Gastrocnemius medialis (tissue), 4 donors: ENCODE measurements at places on chromosomes 2 and 18. TPM values are rescaled to one million over a fixed set of nuclear protein-coding genes. Genes with fewer than 3 reads are reported as not detected.
A peak's percentile ranks its signal among the peaks of the same experiment; 100 is the strongest.

- H3K27ac ChIP-seq: no peak overlapping the region
- no peak for DNase-seq
- no peaks in the 10 kb centered on the region for H3K4me1 ChIP-seq
- H3K4me3 ChIP-seq: no peak overlapping the region
- no peaks in the 10 kb centered on the region for H3K27me3 ChIP-seq
Measured at GRCh38 chr18:76791642-76792041, 30.7 kb upstream of the ZNF236 start.

- H3K27ac ChIP-seq: peak overlapping the region; percentile 55
- no peaks in the 10 kb centered on the region for H3K36me3 ChIP-seq
- peaks cover 9% of the 10 kb centered on the region for H3K4me1 ChIP-seq
- H3K27me3 ChIP-seq: no peaks in the 10 kb centered on the region
- no peak for DNase-seq
Measured at GRCh38 chr2:224983712-224984554, 58.3 kb downstream of the DOCK10 start.

The TTC39C gene
- total RNA-seq: 1.8 TPM

The IL1B gene
- not detected for total RNA-seq

The BUB1 gene
- total RNA-seq: not detected

- no peak overlapping the region for H3K27ac ChIP-seq
- no peaks in the 10 kb centered on the region for H3K27me3 ChIP-seq
- no peak overlapping the region for H3K4me3 ChIP-seq
- no peak for DNase-seq
Measured at GRCh38 chr2:209757163-209757562, 14.5 kb upstream of the UNC80 start.

GRCh38 chr2:237569896-237570295 is 3.5 kb downstream of the PRLH start:
- no peaks in the 10 kb centered on the region for H3K27me3 ChIP-seq
- no peaks in the 10 kb centered on the region for H3K36me3 ChIP-seq
- peaks cover 13% of the 10 kb centered on the region for H3K4me1 ChIP-seq
- DNase-seq: no peak
- H3K4me3 ChIP-seq: no peak overlapping the region

- H3K36me3 ChIP-seq: no peaks in the 10 kb centered on the region
- no peaks in the 10 kb centered on the region for H3K27me3 ChIP-seq
- H3K4me3 ChIP-seq: no peak overlapping the region
- peaks cover 10% of the 10 kb centered on the region for H3K4me1 ChIP-seq
- H3K27ac ChIP-seq: no peak overlapping the region
- no peak for DNase-seq
Measured at GRCh38 chr2:96669539-96670215, 27.1 kb downstream of the FER1L5 start.

The ANKRD53 gene
- not detected for total RNA-seq

- no peak overlapping the region for H3K4me3 ChIP-seq
- H3K27me3 ChIP-seq: no peaks in the 10 kb centered on the region
- no peaks in the 10 kb centered on the region for H3K36me3 ChIP-seq
- peak; percentile 19 for DNase-seq
- no peaks in the 10 kb centered on the region for H3K4me1 ChIP-seq
- no peak overlapping the region for H3K27ac ChIP-seq
Measured at GRCh38 chr18:59957957-59958356, 58.2 kb downstream of the PMAIP1 start.

DNA sequence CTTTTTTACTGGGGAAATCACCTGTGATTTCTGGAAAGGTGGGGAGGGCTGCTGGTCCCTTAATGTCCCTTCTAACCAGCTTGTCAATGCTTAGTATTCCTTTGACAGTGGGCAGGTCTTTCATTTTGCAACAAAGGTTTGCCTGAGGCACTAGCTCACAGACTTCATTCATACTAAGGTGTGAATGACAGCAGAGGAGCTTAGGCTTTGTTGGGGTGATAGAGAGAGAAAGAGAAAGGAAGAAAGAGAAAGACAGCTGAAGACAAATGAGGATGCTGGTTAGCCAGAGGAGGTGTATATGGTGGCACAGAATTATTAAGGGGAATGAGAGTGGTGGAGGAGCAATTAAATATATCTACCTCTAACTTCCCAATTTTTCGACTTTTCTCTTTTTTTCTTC is 28.9 kb upstream of the GTF2A1L start:
- no peaks in the 10 kb centered on the region for H3K4me1 ChIP-seq
- H3K4me3 ChIP-seq: no peak overlapping the region
- H3K27ac ChIP-seq: no peak overlapping the region
- no peaks in the 10 kb centered on the region for H3K27me3 ChIP-seq
- no peak for DNase-seq

- DNase-seq: peak; percentile 63
- peak overlapping the region; percentile 57 for H3K27ac ChIP-seq
- no peaks in the 10 kb centered on the region for H3K27me3 ChIP-seq
- no peak overlapping the region for H3K4me3 ChIP-seq
- no peaks in the 10 kb centered on the region for H3K36me3 ChIP-seq
- peaks cover 13% of the 10 kb centered on the region for H3K4me1 ChIP-seq
Measured at GRCh38 chr2:42342061-42342794, 18.8 kb downstream of the COX7A2L start.

- no peaks in the 10 kb centered on the region for H3K36me3 ChIP-seq
- no peak overlapping the region for H3K4me3 ChIP-seq
- DNase-seq: no peak
- H3K27ac ChIP-seq: no peak overlapping the region
Measured at GRCh38 chr2:160498137-160498536, 4.5 kb upstream of the RBMS1 start.

- H3K4me3 ChIP-seq: peak overlapping the region; percentile 10
- DNase-seq: no peak
- no peak overlapping the region for H3K27ac ChIP-seq
- H3K4me1 ChIP-seq: no peaks in the 10 kb centered on the region
- no peaks in the 10 kb centered on the region for H3K27me3 ChIP-seq
Measured at GRCh38 chr2:182522972-182523473, 96.2 kb upstream of the PDE1A start.

The MARCHF4 gene
- total RNA-seq: not detected

The TDRD15 gene
- total RNA-seq: 0.68 TPM

- H3K36me3 ChIP-seq: no peaks in the 10 kb centered on the region
- H3K4me1 ChIP-seq: no peaks in the 10 kb centered on the region
- no peak overlapping the region for H3K4me3 ChIP-seq
- no peaks in the 10 kb centered on the region for H3K27me3 ChIP-seq
- DNase-seq: no peak
Measured at GRCh38 chr18:22332590-22332989, 85.1 kb downstream of the CTAGE1 start.

The CTLA4 gene
- total RNA-seq: not detected

The PARD6G gene
- 0.56 TPM for total RNA-seq

The NEU2 gene
- not detected for total RNA-seq

The CBLN2 gene
- total RNA-seq: not detected

DNA sequence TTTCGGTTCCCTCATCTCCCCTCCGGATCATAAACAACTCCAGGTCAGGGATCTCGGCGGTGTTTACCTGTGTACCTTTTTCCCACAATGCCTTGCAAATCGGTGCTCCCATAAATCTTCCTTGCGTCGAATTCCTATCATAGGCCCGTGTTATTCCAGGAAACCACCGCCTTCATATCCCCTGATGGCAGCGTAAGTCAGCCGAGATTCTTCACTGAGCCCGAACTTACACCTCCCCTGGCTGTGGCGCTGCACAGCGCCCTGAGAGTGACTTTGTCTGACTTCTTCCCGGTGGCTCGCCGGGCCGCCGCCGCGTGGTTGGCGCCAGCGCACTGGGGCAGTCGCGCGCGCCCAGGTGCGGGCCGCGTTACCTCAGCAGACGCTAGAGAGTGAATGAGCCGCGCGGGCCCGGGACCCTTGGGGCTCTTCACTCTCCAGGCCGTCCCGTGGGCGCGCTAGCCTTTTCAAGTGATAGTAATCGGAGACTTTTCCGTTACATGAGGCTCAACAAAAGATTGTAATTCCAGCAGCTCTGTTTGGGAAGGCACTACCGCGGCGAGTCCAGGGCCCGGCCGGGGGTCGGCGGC is 101.6 kb downstream of the SPTBN1 start:
- H3K4me1 ChIP-seq: peaks cover 41% of the 10 kb centered on the region
- H3K36me3 ChIP-seq: no peaks in the 10 kb centered on the region
- no peaks in the 10 kb centered on the region for H3K27me3 ChIP-seq
- peak overlapping the region; percentile 81 for H3K27ac ChIP-seq
- no peak for DNase-seq

DNA sequence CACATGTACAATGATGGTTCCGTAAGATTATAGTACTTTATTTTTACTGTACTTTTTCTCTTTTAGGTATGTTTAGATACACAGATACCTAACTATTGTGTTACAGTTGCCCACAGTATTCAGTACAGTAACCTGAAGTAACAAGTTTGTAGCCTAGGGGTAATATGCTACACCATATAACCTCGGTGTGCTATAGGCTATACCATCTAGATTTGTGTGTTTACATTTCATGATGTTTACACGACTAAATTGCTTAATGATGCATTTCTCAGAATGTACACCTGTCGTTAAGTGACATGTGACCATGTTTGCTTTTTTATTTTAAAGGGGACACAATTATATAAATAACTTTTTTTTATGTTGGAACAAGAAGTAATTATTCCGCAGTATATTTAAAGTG is 34.5 kb downstream of the PIK3C3 start:
- no peak overlapping the region for H3K27ac ChIP-seq
- H3K27me3 ChIP-seq: no peaks in the 10 kb centered on the region
- no peak for DNase-seq
- H3K4me1 ChIP-seq: no peaks in the 10 kb centered on the region

DNA sequence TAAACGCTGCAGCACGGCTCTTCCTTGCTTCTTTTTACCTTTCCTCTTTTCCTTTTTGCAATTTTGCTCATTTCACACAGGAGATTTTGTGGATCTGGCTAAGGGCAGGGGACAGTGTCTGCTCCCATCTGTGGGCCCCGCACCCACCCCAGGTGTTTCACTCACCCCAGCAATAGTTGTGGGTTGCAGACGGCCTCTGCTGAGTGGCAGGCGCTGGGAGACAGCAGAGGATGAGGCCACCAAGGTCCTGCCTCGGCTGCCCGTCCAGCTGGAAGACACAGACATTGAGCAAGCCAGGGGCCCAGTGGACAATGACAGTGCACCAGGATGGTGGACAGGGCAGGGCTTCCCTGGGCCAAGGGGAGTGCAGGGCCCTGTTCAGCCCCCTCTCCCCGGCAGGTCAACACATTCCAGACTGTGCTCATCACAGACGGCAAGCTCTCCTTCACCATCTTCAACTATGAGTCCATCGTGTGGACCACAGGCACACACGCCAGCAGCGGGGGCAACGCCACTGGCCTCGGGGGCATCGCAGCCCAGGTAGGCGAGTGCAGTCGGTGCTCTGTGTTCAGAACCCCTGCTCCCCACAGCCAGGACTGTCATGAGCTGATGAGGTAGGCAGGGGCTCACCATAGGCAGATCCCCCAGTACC is 35.0 kb downstream of the SNED1 start:
- no peak overlapping the region for H3K27ac ChIP-seq
- H3K4me1 ChIP-seq: no peaks in the 10 kb centered on the region
- no peaks in the 10 kb centered on the region for H3K36me3 ChIP-seq
- no peak for DNase-seq
- no peaks in the 10 kb centered on the region for H3K27me3 ChIP-seq

The REL gene
- 4.2 TPM for total RNA-seq

DNA sequence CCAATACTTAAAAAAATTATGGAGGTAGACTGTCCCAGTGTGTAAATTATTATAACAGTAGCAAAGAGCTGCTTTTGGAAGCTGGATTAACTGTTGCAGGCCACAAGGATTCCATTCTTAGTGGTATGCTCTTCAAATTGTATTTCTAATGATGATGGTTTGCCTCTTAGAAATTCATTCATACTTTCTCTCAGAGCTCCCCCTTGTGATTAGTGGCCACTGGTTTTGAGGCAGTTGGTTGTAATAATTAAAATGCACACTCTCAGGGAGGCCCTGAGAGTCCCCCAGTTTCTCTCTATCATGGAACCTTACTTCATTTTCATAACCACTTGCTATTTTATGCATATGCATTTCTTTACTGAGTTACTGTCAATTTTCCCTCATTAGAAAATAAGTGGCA is 122.5 kb downstream of the PLA2R1 start:
- H3K4me1 ChIP-seq: no peaks in the 10 kb centered on the region
- H3K27ac ChIP-seq: no peak overlapping the region
- H3K36me3 ChIP-seq: no peaks in the 10 kb centered on the region
- H3K4me3 ChIP-seq: no peak overlapping the region
- no peak for DNase-seq

GRCh38 chr18:79582978-79583377 is 96.6 kb upstream of the CTDP1 start:
- H3K27ac ChIP-seq: no peak overlapping the region
- no peaks in the 10 kb centered on the region for H3K36me3 ChIP-seq
- no peaks in the 10 kb centered on the region for H3K27me3 ChIP-seq
- no peak overlapping the region for H3K4me3 ChIP-seq
- peak; percentile 6 for DNase-seq

DNA sequence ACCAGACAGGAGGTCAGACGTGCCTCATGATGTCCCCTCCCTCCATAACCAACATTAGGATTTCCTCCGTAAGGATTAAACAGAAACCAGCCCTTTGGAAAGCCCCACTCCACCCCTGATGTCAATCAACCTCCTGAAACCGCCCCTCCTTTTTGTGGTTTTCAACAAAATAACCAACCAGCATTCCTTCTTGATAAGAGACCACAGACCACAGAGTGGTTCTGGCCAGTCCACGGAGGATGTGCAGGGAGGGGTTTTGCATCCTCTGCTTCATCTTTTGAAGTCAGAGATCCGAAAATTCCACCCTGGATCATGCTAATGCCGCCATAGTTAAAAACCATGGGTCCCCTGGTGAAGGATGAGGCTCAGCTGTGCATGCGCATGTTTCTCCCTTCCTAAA is 180.0 kb upstream of the CCDC150 start:
- DNase-seq: no peak
- H3K27me3 ChIP-seq: no peaks in the 10 kb centered on the region
